ENCODE measurements at places on chromosomes 1 and 21.
A peak's percentile ranks its signal among the peaks of the same experiment; 100 is the strongest.

DNA sequence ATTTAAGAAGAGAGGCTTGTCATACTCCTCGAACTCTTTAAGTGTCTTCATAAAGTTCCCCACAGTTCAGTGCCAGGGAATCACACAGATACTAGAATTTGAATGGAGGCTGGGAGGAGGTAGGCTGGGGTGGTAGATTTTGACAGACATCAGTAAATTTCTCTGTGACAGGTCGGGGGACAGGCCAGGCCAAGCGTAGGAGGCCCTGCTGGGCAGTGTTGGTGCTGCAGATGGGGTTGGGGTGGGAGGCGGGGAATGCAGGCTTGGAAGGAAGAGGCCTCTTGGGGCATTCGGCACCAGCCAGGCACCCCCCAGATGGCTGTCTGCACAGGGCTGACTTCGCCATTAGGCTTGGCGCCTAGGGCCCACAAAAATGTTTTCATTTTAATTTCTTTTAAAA is 84.0 kb downstream of the MAN1C1 start:
- no peak for DNase-seq

GRCh38 chr1:53484705-53485477 is 25.7 kb downstream of the DMRTB1 start:
- no peak for DNase-seq

GRCh38 chr1:239761509-239761908 is 330.2 kb upstream of the FMN2 start:
- no peak for DNase-seq

DNA sequence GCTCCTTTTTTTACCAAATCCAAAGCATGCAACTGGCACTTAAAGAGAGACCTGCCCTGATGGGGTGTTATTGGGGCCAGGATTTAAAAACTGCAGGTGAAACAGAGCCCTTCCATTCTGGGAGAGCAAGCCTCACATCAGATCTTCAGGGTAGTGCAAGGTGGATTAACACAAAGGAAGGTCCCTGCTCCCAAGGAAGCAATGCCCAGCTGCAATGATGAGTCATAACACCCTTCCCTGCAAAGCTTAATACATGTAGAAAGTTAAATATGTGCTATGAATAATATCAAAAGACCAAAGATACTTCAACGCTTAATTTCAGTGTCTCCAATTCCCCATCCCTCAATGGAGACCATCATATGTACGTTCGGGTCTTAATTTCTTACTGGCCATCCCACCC is 508.0 kb downstream of the OMA1 start:
- DNase-seq, result no peak

DNA sequence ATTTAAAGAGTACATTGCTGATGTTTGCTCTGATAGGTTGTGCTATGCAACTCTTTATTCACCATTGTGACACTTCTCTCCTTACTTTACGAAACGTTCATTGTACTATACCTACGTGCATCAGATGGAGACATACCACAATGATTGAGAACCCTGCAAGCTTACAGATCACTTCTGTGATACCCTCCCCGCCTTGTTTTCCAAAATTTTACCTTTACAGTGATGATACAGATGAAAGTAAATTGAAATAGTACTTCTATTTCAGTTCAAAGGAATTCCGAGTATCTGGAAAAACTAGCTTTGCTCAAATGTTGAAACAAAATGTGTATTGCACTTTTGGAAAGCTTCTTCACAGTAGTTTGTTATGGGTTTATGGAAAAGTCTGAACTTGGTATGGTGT is 3.3 kb downstream of the OR14K1 start:
- DNase-seq, result no peak

- DNase-seq, result no peak
Observed at GRCh38 chr1:3026581-3027391, 5.5 kb downstream of the ACTRT2 start.

GRCh38 chr1:115797486-115797885 is 29.0 kb upstream of the CASQ2 start:
- DNase-seq, result no peak

DNA sequence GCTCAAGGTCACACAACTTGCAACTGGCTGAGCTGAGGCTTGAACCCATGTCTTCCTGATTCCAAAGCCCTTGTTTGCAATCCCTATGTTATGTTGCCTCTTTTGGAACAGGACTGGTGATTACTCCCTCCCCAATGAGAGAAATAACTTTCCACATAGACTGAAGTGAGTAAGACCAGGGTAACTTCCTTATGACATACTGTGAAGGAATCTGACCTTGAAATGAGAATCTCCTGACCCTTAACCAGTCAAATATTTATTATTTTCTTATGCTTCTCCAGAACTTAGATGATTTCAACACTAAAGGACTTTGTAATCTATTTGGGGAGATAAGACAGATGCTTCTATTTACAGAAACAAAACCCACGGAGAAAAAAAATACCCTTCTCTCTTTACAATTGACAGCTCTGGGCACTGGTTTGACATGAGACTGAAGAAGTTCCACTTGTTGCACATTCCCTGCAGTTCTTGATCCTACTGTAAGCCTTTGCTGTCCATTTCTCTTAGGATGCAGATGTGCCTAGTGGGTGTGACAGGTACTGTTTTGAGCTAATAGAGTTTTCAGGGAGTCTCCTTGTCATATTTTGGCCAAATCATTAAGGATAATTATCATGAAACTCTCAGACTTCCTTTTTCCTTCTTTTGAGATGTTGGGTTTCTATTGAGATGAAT is 3.9 kb upstream of the RPTN start:
- no peak for DNase-seq

DNA sequence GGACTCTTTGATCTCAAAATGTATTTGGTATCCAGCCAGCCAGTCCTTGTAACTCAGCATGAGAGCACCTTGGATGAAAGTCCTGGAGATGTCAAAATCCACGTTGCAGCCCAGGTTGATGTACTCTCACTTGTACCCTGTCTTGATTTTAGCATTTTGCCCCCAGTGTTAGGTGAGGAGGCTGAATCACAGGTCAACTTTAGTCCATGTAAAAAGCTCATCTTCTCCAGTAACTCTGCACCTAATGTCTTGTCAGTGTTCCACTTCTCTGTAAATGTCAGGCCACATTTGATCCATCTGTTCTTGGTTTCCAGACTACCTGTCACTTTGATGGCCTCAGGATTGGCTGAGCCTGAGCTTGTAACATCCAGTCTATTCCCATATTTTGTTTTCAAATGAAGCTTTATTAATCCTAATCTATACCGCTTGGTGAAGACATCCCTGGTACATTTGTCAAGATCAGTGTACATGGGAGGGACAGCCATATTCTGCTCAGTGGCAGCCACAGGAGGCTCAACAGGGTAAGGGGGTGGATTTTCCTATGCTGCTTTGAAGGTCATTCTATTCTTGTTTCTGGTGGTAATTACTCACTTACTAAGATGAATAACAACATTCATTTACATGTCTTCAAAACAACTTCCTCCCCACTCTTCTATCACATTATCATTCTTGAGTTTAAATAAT is 24.1 kb upstream of the FCRL3 start:
- no peak for DNase-seq

- DNase-seq, result no peak
Observed at GRCh38 chr1:186420923-186421322, 40.0 kb downstream of the PDC start.

DNA sequence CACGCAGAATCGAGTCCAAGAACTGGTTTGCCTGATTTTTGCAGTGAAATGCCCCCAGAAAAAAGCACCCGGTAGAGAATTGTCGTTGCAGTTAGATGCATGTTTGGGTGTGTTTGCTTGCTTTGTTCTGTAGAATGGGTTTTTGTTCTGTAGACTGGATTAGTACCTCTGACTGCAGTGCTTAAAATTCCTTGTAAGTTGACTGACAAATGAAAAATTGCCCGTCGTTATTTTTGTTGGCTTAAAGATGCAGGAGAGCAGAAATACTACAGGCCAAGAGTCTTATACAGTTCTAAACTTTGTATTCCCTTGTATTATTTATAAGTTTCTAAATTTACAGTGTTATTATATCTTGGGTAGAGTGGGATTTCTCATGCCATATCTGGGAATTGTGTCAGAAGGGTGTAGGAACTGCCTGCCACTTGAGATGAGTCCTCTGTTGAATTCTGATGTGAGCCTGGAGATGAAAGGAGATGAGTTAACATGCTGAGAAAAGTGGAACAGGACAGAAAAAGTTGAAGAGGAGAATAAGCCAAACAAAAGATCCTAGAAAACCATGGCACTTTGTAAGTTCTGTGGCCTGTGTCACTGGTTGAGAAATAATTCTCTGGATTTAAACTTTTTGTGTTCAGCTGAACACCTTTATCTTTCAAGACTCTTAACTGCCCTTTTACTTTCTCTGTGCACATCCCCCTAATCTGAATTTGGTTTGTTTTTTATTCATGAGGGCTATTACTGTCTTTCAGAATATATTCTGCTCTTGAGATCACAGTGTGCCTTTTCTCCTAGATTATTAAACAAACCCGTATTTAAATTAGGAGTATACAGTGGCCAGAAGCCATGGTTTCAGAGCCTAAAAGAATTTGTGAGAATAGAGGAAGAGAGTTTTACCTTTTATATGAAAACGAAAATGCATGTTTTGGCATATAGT is 1.4 kb downstream of the DESI2 start:
- no peak for DNase-seq

DNA sequence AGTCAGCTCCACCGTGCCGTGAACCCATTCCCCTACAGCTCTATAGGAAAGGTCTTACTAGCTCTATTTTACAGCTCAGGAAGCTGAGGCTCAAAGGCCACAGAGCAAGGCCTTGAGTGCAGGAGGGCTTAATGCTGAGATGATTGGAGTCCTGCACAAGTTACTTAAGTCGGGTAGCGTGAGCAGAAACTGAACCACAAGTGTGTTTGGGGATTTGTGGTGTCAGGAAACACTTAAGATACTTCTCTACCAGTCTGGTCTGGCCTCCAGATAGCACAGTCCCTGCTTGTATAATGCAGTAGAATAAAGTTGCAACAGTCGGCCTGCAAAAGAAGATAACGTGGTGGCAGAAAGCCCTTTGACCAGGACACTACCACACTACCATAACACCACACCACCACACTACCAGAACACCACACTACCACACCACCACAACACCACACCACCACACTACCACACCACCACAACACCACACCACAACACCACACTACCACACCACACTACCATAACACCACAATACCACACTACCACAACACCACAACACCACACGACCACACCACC is 118.1 kb downstream of the SPSB1 start:
- DNase-seq, result peak; percentile 38
